ENCODE measurements at places on chromosomes 13 and 19.

DNA sequence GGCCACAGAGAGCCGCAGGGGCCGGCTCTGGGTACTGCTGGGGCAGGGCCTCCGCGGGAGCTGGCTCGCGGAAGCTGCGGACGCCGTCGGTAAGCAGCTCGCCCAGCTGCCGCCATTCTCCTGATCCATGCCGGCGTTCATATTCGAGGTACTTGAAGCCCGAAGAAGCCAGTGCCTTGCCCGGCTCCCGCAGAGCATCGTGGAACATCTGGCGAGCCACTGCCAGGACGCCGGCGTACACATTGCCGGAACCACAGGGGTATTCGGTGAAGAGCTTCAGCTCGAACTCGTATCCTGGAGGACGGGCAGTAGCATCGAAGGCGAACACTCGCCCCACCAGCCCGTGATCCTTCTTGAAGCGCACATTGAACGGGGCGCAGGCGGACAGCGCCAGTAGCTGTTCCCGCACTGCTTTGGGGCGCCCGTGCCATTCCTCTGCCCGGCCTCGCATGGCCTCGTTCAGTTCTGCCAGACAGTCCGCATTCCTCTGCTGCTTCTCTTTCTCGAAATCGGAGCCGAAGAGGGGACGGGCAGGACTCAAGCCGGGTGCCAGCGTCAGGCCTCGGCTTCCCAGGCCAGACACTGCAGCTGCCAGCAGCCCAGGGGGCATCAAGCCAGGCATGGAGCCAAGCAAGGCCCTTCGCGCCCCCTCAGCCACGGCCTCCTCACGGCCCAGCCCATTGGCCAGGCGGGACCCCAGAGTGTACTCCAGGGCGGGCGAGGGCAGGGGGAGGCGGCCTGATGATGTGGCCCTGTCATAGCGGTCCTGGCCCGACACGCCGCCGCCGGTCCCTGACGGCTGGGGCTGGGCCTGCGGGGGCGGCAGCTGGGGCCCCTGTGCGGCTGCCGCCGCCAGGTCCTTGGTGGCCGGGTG lies 1.0 kb downstream of the IRF2BP1 start:
- DNase-seq, result no peak

DNA sequence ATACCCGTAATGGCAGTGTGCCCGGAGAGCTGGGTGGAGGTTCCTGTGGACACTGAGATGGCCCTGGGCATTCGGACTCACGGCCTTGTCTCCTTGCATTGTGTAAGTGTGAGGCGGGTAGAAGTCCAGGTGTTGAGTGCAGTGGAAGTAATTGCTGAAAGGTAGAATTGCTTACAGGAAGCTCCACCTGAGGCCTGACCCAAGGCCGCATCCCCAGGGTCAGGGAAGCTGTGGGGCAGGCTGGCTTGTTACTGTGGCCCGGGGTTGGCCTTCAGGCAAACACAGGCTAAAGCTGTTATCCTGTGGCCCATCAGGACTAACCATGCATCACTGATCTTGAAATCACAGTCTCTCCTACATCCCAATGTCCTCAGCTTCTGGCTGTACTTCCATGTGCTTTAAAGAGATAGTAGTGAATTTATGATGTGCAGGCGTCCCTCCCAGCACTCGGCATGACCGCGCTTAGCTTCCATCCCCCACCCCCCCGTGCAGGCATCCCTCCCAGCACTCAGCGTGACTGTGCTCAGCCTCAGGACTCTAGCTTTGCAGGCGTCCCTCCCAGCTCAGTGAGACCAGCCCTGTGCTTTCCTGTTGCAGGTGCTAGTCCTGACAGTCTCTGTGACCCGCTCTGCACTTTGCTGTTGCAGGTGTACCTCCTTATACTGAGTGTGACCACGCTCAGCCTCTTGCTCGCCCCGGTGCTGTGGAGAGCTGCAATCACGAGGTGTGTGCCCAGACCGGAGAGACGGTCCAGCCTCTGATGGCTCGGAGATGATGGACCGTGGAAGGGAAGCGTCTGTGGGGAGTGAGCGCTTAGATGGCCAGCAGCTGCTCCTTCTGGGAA lies 35.6 kb upstream of the TFDP1 start:
- DNase-seq, result no peak

DNA sequence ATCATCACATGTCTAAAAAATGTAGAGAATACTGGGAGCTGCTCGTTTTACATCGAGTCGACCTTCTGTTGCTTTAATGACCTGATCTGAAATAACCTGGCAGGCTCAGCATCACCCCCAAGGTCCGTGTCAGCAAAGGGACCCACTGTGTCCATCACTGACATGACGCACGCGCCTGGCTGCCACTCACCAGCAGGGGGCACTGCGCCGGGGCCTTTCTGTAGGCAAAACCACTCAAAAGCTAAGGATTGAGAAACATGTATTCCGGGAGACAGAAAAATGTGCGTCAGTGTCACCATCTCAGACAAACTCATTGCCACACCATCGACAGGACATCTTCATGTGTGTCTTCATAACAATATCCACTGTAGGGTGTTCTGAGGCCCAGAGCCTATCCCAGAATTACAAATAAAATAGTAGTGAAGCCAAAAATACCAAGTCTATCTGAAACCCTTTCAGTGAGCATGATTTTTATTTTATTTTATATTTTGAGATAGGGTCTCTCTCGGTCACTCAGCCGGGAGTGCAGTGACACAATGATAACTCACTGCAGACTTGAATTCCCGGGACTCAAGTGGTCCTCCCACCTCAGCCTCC lies 130.3 kb upstream of the LSM14A start:
- DNase-seq, result peak; percentile 69

- DNase-seq, result no peak
Observed at GRCh38 chr13:50721672-50721992, 121.9 kb downstream of the DLEU7 start.

DNA sequence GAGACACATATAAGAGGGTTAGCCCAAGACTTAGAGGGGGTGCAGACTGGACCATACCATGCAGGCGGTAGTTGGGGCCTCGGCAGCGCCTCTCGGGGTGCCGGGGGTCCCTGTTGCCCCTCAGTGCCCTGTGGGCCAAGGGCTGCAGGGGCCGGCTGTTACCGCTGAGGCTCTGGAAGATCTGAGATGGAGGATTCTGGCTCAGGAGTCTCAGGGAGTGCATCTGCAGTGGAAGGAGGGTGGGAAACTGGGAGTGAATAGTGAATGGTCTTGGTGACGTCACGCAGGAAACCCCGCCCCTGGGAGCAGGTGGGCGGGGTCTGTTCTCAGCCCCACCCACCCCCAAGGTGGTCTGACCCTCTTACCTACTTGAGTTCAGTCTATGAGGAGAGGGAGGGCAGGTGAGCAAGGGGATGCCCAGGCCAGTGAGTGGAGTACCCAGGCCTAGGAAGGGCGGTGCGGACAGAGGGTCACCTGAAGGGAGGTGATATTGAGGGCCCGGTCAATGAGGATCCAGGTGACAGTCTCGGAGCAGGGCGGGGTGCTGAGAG lies 1.7 kb upstream of the DBP start:
- DNase-seq, result no peak

- DNase-seq, result no peak
Observed at GRCh38 chr19:57338877-57339276, 12.2 kb upstream of the ZNF304 start.

DNA sequence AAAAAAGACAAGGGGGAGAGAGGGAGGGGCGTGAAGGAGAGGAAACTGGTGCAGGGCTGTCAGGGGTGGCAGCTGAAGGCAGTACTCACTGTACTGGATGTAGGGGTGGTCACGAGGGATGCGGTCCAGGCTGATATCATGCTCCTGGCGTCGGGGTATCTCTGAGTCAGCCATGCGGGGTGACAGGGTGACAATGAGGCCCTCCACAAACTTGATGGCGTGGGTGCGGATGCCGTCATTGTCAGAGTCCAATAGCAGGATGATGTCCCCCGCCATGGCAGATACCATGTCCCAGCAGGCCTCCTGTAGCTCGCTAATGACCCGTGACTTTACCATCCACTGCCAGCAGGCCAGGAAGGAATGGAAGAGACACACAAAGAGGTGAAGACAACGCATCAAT lies 15.3 kb downstream of the SYMPK start:
- DNase-seq, result no peak

DNA sequence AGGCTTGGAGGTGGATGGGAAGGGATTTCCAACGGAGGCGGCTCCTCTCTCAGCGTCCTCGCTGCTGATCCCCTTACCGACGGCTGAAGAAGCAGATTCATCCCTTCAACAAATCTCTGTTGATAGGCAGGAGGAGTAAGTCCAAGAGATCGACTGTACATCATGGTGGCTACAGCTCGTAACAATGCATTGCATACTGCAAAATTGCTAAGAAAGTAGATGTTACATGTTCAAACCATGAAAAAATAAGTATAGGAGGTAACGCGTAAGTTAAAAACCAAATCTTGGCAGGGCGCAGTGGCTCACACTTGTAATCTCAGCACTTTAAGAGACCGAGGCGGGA lies 468 bp upstream of the SLC39A3 start:
- DNase-seq, result no peak

DNA sequence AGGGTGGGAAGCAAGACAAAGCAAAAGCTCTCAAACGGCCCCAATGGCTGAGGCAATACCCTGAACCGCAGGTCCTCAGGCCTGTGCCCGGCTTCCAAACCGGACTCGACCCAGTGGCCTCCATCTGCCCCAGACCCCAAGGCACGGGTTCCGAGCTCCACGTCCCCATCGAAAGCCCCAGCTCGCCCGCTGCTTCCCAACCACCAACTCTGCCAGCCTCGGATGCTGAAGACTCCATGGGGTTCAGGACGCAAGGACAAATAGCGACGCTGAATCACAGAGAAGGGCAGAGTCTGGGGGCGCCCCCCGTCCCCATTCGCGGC lies 559 bp downstream of the POLR2E start:
- DNase-seq, result no peak

DNA sequence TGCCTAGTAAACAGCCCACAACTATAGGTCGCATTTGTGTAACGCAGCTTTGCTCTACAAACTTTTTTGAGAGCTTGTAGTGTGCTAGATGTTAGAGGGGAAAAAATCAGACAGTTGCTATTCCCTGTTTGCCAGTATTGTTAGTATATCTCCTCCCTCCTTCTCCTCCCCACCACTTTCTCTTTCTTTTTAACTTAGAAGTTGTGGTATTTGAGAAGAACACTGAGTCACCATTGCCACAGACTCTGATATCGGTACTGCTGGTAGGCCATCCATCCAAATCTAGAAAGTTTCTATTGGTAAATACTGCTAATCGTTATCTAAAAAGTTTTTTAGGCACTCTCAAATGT lies 666 bp downstream of the POMP start:
- DNase-seq, result no peak

Measured in H54 (cell line).